Ecto neural progenitor cell (in vitro differentiated cells): ENCODE measurements at places on chromosomes 12 and 14.

DNA sequence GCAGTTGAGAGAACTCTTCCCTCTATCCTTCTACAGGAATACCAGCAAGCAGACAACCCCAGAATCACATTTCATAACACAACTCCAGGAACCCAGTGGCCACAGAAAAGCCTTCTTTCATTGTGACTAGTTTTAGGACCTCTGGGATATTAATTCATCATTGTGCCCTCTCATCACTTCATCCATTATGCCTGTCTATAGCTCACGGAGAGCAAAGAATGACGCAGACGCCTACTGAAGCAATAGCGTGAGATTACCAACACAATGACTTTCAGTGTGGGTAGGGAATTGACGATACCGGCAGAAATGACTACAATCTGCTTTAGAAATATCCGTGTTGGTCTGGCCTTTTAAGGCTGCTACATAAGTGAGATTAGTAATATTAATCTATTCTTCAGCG is 158.1 kb upstream of the FOXG1 start:
- no peak for DNase-seq

DNA sequence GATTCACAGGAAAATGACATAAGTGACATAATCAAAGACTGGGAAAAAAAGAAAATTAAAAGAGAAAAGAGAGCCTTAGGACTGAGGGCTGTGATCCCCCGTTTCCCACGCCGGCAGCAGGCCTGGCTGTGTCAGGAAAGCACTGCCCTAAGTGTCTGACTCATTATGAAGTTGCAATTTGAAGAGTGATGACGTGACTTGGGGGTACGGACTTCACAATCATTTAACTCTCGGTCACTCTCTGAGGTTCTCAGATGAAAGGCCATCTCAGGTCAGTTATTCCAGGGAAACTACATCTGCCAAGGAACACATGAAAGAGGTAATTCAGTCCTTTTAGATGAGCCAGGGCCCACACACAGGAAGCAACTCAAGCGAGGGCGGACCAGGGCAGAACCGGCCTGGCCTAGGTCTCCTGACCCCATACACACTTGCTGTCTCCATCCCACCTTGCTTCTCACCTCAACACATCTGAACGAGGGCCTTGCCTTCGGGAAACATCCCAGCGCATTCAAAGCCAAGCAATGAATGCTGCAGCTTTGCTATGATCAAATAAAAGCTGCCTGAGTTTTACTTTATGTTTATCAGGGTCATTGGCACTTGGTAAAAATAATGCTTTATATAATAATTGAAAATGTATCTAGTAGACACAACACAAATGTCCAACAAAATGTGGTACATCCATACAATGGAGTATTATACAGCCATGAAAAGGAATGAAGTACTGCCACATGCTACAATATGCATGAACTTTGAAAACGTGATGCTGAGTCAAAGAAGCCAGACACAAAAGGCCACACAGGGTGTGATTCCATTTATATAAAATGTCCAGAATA is 2.7 kb downstream of the SSH1 start:
- no peak for DNase-seq

DNA sequence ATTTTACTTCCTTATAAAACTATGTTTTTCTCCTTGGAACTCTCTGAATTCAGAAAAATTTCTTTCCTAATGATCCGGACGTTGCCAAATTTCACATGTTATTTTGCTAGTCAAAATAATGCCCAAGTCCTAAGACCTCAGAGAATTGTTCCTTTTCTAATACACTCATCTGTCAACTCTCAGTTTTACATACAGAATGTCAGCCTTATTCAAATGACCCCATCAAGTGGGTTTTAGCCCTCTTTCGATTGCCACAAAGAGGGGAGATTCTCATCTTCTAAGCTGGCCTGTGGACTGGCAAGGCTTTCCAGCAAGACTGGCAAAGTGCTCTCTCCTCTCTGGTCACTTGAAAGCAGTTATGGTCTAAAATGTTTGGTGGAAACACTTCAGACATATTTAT is 99.3 kb upstream of the GPHB5 start:
- no peak for DNase-seq

DNA sequence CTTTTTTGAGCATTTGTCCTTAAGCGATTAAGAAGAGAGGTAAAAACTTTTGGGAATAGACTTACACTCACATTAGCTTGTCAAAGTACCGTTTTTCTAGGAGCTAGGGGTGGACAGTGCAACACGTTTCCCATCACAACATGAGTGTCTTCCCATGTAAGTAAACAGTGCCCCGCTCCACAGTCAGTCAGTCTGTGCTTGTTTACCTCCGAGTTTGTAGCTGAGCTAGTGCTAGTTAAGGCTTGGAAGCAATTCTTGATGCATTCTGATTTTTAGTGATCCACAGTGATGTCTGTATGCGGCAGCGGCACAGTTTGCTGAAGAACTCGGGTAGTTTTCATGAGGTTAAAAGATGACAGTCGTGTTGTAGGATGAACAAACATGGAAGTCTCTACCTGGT is 941 bp downstream of the ZDHHC17 start:
- no peak for DNase-seq

DNA sequence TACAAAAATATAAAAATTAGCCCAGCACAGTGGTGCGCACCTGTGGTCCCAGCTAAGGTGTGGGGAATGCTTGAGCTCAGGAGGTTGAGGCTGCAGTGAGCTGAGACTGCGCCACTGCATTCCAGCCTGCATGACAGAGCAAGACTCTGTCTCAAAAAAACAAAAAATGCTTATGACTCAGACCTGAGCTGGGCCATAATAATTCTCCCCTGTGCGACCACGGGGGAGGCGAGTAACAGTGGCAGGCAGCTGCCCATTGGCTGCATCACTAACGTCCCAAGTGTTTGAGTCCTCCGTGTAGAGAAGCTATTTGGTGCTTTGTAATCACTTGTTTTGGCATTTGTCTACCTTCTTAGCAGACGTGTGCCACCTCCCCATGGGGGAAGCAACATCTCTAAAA is 24.9 kb downstream of the PSMC1 start:
- no peak for DNase-seq

- DNase-seq: no peak
Measured at GRCh38 chr14:69105326-69105725, 47.6 kb downstream of the DCAF5 start.

DNA sequence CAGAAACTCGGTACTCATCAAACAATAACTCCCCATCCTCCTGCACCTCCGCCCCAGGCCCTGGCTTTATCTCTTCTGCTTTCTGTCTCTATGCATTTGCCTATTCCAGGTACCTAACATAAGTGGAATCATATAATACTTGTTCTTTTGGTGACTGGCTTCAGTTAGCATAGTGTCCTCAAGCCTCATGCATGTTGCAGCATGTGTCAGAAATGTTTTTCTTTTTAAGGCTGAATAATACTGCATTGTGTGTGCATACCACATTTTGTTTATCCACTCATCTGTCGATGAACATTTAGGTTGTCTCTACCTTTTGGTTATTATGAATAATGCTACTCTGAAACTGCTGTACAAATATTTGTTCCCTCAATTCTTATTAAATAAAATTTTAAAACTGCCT is 117.1 kb downstream of the KICS2 start:
- no peak for DNase-seq

DNA sequence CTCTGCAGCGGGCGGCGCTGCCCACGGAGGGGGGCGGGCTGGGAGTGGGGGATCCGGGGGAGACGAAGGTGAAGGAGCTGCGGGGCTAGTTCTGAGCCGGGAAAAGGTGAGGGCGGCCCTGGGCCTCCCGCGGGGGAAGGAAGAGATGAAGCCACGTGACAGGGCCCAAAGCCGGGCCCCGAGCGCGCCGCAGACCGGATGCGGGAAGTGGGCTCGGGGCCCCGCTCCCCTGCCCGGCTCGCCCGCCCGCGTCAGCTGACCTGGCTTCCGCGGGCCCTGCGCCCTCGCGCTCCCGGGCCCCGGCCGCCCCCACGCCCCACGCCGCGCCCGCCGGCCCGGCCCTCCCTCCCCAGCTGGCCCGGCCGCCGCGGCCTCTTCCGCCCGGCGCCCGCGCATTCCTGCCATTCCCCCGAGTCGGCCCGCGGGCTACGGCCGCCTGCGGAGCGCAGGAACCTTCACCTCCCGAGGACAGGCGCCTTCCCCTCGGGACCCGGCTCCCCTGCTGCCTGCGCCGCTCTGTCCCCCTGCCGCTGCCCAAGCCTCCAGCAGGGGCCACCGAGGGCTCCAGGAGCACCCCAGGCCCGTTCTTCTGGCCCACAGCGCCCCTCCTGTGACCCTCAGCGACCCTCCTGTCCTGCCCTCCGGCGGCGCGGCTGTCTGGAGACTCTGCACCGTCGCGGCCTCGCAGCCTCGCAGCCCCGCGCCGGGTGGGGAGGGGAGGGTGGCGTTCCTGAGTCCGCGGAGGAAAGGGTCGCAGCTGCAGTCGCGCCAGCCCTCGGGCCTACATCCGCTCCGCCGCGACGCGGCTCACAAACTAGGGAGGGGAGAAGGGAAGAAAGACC is 20.4 kb downstream of the NINJ2 start:
- DNase-seq: peak; percentile 89

GRCh38 chr12:2876431-2877046 is 435 bp downstream of the FOXM1 start:
- DNase-seq: no peak

GRCh38 chr12:89712706-89713105 is 4.1 kb upstream of the ATP2B1 start:
- DNase-seq: no peak

DNA sequence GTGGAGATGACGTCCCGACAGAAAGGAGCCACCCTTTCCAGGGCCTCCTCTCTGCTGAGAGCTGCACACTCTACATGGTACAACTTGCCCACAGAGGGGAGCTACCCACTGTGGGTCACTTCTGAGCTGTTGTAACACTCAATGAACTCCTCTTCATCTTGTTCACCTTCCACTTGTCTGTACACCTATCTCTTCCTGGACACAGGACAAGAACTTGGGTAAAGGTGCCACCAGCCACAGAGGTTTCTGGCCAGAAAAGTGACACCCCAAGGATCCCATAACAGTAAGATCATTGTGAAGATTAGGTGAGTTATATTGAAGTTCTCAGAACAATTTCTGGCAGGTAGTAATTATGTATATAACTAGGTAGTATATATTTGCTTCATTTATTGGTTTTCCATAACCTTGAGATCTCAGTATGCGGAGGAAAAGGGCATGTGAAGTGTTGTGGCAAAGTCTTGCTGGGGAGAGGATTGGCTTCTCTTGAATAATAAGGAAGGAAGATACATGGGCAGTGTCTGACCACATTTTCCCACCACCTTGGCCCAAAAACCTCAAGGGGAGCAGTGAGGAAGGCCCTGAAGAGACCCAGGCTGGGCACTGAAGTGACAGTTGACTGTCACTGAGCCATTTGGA is 34.2 kb downstream of the KRT76 start:
- DNase-seq: no peak

- no peak for DNase-seq
Measured at GRCh38 chr12:95177201-95177768, 40.0 kb downstream of the FGD6 start.

- DNase-seq: no peak
Measured at GRCh38 chr14:93044556-93044955, 71.2 kb downstream of the ITPK1 start.

DNA sequence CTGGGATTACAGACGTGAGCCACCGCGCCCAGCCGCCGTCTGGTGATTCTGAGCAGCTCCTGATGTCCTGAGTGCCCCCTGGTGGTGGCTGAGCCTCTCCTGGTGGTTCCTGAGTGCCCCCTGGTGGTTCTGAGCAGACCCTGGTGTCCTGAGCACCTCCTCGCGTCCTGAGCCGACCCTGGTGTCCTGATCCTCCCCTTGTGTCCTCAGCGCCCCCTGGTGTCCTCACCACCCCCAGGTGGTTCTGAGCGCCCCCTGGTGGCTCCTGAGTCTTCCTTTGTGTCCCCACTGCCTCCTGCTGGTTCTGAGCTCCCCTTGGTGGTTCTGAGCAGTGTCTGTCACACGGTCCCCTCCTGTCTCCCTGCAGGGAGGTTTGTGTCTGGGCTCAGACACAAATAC is 1304.9 kb downstream of the TMEM121 start:
- no peak for DNase-seq

- no peak for DNase-seq
Measured at GRCh38 chr14:93986955-93987354, 10.1 kb upstream of the CCDC197 start.

DNA sequence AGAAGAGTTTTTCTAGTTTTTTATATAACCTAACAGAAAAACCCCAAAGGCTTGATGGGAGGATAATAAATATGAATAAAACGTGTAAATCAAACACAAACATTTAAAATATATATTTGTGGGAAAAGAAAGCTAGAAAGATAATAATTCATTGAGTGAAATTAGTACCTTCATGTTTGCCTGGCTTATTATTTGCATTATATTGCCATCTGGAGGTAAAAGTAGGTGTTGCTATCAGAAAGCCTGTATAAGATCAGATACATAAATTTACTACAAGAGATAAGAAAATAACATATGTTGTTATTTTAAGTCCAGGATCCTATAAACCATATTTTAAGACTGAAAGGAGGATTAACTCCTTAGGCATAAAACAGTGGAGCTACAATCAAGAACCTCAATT is 77.7 kb downstream of the NTS start:
- DNase-seq: no peak

DNA sequence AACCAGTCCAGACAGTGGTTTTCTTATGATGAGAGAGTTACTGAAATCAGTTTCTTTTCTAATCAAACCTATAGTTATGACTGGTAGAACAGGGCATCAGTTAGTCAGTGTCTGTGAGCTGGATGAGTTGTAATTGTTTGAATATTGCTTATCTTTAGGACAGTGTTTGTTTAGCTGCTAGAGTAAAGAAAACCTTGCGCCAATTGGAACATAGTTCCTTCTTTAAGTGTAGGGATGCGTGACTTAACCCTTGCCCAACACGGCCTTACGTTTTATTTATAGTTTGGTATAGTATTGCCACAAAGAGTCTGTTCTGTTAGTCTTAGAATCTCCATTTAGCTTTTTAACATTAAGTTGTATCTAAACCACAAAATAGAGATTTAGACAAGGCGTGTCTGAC is 572.6 kb downstream of the SLC16A7 start:
- DNase-seq: no peak

DNA sequence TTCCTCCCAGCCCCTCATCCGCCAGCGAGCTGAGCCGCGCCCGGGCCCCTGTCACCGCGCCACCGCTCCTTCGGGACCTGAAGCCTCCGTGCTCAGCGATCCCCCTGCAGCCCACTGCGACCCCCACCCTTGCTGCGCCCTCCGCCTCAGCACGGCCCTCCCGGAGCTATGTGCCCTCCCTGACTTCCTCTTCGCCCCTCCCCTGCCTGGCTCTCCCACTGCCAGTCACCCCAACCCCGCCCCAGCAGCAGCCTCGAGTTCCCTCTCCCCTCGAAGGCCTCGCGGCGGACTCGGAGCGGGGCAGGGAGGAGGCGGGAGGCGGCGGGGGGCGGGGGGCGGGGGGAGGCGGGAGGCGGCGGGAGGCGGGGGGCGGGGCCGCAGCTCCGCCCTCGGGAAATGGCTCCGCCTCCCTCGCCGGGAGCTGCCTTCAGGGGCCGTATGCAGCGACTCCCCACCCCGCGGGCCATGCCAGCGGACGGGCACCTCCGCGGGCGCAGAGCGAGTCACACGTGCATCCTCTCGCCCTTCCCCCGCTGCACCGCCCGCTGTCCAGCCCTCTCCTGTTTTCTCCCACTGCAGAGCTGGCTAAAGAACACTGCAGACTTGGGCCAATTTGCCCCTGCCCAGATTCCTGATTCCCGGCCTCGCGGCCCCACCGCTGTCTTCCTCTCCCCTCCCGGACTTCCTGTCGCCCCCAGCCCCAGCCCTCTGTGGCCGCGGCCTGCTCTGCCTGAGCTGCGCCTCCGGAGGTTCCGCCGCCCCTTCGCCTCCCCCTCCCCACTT is 29.1 kb upstream of the ADIPOR2 start:
- peak; percentile 88 for DNase-seq

GRCh38 chr12:114898159-114898558 is 214.2 kb upstream of the TBX3 start:
- DNase-seq: no peak
